A673 (cell line): ENCODE measurements at places on chromosomes 5 and 9.

DNA sequence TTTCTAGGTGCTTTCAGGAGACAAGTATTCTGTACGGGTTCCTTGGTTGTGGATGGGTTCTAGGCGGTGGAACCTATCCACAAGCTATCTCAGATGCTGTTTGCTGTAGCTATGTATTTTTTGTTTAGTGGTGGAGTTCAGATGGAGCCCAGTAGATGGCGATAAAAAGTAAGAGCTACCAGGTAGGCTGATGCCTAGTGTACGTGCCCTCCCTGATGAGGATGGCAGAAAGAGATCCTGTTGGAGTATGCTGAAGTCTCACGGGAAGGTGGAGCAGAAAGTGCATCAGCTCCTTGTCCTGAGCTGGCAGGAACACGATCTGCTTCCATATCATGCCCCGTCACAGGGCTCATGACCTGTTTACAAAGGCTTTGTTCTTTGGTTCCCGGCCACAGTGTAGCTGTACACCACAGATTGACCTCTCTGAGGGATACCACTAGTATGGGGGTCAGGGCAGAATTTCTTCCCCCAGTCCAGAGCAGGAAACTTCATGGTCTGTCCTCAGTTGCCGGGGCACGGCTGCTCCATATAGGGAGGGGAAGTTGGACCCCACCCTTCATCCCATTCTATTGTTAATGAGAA lies 12.6 kb upstream of the UGT3A2 start:
- H3K27ac ChIP-seq: no peak overlapping the region
- peaks cover 3% of the 10 kb centered on the region for H3K36me3 ChIP-seq
- H3K4me3 ChIP-seq: no peak overlapping the region
- no peaks in the 10 kb centered on the region for H3K27me3 ChIP-seq
- H3K4me1 ChIP-seq: peaks cover 17% of the 10 kb centered on the region

DNA sequence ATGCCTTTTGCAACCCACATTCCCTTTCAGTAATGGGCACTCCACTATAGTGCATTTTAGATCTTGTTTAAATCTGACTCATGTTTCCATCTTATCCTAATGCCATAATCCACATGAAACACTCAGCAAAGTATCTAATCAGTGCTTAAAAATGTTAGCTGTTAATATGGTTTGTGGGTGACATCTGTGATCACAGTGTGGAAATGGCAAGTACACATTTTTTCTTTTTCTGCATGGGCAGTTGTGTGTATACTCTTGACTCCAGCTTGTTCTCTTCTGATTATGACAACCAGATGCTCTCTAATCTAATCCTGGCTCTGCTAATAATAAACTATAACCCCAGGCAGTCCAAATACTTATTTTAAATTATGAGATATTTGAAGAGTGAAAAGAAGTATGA lies 103.3 kb downstream of the EDIL3 start:
- DNase-seq: no peak
- H3K4me3 ChIP-seq: no peak overlapping the region
- H3K36me3 ChIP-seq: no peaks in the 10 kb centered on the region
- no peak overlapping the region for H3K27ac ChIP-seq

- no peaks in the 10 kb centered on the region for H3K36me3 ChIP-seq
- no peaks in the 10 kb centered on the region for H3K27me3 ChIP-seq
- DNase-seq: no peak
- no peak overlapping the region for H3K4me3 ChIP-seq
Observed at GRCh38 chr5:167602067-167602466, 689.4 kb upstream of the WWC1 start.

GRCh38 chr5:17258431-17258830 lies 41.0 kb downstream of the BASP1 start:
- DNase-seq: no peak
- H3K4me3 ChIP-seq: no peak overlapping the region
- H3K27ac ChIP-seq: no peak overlapping the region
- H3K4me1 ChIP-seq: peaks cover 34% of the 10 kb centered on the region

GRCh38 chr5:93578813-93579691 lies 2.0 kb downstream of the NR2F1-AS1 start:
- peak overlapping the region; percentile 57 for H3K4me3 ChIP-seq
- no peak overlapping the region for H3K27ac ChIP-seq
- DNase-seq: peak; percentile 27
- peaks cover 21% of the 10 kb centered on the region for H3K27me3 ChIP-seq
- H3K36me3 ChIP-seq: no peaks in the 10 kb centered on the region

DNA sequence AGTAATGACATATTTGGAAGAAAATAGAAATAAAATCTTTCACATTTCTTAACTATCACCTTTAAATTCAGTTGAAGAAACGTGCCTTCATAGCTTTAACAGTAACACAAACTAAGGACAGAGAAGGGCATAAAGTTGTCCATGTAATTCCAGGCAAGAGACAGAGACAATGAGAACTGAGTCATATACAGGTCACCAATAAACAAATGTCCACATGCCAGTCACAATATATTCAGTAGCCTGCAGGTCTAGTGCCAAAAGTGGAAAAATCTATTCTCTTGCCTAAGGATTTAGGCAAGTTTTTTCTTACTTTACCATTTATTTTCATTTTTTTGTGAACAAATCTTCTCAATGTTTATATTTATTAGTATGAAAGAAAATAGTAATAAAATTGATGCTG lies 1711.5 kb upstream of the NUDT12 start:
- DNase-seq: no peak
- H3K4me1 ChIP-seq: no peaks in the 10 kb centered on the region
- no peaks in the 10 kb centered on the region for H3K36me3 ChIP-seq

GRCh38 chr9:68997666-68998065 lies 16.2 kb downstream of the PRKACG start:
- peaks cover 31% of the 10 kb centered on the region for H3K27me3 ChIP-seq
- H3K4me3 ChIP-seq: no peak overlapping the region
- no peaks in the 10 kb centered on the region for H3K4me1 ChIP-seq
- H3K36me3 ChIP-seq: no peaks in the 10 kb centered on the region
- no peak overlapping the region for H3K27ac ChIP-seq
- no peak for DNase-seq
